ENCODE measurements at places on chromosomes 6 and 20. TPM values are rescaled to one million over a fixed set of nuclear protein-coding genes. Genes with fewer than 3 reads are reported as not detected.

DNA sequence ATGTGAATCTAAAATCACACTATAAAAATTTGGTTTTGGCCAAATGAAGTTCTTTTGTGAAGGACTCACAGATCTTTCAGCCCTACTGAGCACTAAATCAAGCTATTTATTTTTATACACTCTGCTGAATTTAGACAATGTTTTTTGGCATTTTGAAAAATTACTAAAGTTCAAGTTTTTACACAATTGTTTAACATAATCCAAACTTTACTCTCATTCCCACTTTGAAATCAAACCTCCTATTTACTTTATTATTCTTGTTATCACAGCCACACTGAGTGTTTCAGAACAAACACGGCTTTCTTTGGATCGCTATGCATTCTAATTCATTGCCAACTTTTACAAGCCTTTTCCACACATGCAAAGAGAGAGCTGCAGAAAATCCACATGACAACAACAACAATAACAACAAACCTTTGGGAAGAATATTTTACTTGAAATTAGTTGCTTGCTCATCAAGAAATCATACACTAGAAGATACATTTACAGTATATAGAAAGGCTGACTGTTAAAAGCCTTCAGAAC, 49.1 kb upstream of the TMEM30A start:
- no peaks in the 10 kb centered on the region for H3K4me1 ChIP-seq
- no peaks in the 10 kb centered on the region for H3K27me3 ChIP-seq
- no peak for DNase-seq
- peaks cover 4% of the 10 kb centered on the region for H3K36me3 ChIP-seq

DNA sequence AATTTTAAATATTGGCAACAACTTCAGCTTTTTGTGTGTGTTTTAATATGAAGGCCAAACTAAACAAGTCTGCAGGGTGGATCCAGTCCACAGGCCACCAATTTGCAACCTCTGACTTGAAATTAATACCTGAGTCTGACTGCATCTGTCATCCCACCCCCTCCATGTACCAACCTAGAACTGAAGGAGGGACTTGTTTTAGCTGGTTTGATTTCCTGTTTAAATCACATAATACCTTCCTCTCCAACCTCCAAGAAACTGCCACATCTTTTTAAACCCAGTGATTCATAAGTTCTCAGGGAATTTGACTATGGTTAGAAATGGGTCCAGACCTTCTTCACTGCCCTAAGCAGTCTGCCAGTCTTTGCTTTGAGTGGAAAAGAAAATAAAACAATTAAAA, 21.6 kb downstream of the RNF8 start:
- H3K36me3 ChIP-seq: peaks cover 6% of the 10 kb centered on the region
- DNase-seq: no peak
- no peaks in the 10 kb centered on the region for H3K27me3 ChIP-seq
- no peak overlapping the region for H3K27ac ChIP-seq

GRCh38 chr6:130577178-130577919, 211.5 kb downstream of the TMEM200A start:
- no peaks in the 10 kb centered on the region for H3K36me3 ChIP-seq
- no peak overlapping the region for H3K4me3 ChIP-seq
- no peaks in the 10 kb centered on the region for H3K4me1 ChIP-seq
- H3K27me3 ChIP-seq: no peaks in the 10 kb centered on the region

DNA sequence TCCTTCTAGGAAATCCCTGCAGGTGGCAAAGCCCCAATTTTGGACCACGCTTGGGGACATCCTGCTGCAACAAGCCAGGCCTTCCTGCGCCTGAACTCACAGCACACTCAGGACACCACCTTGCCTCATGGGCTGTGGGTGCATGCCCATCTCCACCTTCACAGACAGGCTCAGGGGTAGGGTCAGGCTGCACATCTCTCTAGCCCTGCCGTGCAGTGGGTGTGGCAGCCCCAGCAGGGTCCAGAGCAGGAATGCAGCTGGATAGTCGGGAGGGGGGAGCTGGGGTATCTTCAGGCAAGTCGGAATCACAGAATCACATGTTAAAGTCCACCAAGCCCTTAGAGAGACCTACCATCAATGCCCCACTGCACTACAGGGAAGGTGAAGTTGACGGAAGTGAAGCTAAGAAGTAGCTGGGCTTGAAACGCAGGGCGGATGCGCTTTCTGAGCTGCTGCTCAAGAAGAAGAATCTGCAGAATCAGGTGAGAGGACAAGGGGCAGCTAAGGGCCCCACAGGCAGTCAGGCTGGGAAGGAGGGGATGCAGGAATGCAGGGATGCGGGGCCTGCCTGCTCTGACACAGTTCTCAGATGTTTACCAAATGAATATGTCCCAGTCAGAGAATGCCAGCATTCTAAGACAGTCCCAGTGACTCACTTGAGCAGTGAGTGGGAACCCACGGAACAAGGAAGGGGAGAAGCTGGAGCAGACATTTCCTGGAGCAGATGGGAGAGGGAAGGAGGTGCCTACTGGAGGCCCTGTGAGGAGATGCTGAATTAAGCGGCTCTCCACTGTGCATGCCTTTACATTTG, 11.3 kb downstream of the SERPINB6 start:
- H3K4me1 ChIP-seq: no peaks in the 10 kb centered on the region
- no peaks in the 10 kb centered on the region for H3K36me3 ChIP-seq
- no peak overlapping the region for H3K4me3 ChIP-seq
- DNase-seq: no peak
- no peaks in the 10 kb centered on the region for H3K27me3 ChIP-seq

Gene C6orf52
- 0.66 TPM for total RNA-seq

Gene MDFI
- 9.3 TPM for total RNA-seq

Gene KIZ
- 29.4 TPM for total RNA-seq

Data from aorta (tissue), 5 donors.